Pulmonary artery endothelial cell (primary cell): ENCODE measurements at places on chromosomes 2 and 18.
A peak's percentile ranks its signal among the peaks of the same experiment; 100 is the strongest.

GRCh38 chr2:200905618-200906296, 16.6 kb downstream of the NIF3L1 start:
- DNase-seq, result peak; percentile 27

- DNase-seq, result no peak
These were observed 9.4 kb downstream of the COLEC11 start for GRCh38 chr2:3604207-3604877.

DNA sequence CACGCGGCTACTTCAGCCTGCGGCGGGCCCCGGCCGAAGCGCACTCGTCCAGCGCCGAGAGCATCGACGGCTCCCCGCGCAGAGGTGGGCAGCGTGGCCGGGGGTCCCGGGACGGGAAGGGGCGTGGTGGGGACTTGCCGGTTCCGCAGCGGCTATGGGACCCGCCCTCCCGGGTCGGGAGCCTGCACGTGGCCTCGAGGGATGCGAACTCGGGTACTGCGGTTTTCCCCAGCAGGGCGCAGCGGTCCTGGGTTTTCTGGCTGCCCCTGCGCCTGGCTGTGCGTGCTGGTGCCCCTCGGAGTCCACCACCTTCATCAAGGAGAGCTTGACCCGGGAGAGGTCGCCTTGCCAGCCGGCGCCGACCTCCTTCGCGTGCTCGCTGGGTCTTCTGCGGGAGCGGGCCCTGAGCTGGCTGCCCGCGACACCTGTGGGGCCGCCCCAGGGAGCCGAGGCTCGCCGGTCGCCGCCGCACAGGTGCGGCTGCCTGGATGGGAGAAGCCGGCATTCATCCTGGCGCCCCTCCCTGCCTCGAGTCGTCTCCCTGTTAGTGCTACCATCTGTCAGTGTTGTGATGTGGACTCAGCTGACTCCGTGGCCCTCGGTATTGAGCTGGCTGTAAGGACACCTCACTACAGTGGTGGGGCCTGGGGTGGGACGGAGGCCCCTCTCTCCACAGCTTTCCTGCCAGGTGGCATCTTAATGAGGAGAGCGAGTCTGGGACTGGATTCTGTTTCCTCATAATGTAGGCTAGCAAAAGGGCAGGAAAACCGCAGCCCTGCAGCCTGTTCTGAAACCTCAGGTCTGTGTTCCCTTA, 177.3 kb downstream of the AGAP1 start:
- no peak for DNase-seq

DNA sequence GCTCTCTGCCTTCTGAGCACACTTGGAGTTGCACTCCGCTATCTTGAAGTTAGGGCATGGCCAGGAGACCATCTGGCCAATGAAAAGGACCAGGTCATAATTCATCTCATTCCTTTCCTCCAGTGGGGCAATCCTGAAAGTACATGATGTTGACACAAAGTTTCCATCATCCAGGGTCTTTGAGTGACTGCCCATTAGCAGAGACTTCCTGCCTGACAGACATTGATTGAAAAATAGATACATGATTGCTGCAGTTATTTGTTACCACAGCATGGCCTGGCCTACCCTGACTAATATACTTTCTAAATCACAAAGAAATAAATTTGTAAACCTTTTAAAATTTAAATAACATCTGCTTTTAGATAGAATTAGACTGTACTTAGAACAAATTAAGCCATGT, 50.0 kb upstream of the SCG2 start:
- DNase-seq, result no peak

DNA sequence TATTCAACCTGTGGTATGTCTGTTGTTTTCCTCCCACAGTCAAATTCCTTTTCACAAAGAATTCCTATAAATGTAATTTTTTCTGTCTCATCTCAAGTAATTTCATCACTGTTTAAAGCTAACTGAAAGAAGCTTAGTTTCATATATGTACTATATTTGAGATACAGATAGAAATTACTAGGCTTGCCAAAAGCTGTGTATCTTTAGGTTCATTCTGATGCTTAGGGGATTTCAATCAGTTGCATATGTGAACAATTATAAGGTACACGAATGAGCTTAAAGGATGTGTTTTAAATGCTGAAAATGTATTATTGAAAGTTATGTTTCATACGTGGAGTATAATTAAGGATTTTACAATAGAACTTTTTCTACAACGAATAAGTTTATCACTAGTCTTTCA, 59.2 kb upstream of the DSG1 start:
- DNase-seq, result no peak

GRCh38 chr2:74893332-74893731, 59.4 kb downstream of the HK2 start:
- DNase-seq, result peak; percentile 39
